ENCODE measurements at places on chromosomes 3 and 15.

DNA sequence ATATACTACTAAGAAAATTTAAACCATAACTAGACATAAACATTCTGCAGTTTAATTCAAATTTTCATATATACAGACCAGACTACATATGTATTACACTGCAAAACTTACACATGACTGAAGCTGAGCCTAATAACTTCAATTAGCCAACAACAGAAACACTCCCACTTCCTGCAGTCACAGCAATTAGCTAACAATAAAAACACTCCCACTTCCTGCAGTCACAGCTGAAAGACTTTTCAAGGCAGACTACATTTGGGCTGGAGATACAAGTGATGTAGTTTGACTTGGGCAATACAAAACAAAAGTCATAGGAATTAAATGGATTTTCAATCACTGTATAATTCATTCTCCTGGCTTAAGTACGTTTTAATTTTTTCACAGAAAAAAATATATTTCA lies 10.3 kb downstream of the TM2D3 start:
- no peak for DNase-seq

GRCh38 chr3:164918905-164919304 lies 159.4 kb downstream of the SI start:
- no peak for DNase-seq

DNA sequence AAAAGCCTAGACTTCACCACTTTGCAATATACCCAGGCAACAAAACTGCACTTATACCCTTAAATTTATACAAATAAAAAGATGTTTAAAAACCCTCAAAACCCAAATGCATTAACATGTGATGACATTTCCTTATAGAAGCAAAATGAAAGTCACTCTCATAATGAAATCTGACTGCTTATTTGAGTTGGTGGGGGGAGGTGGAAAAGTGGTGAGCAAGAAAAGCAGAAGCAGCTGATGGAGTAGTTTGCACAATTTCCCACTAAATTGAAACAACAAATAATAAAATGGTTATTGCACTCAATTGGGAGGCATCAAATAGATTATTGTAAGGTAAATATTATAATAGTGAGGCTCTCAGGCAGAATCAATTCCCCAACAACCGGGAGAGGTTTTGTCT lies 54.0 kb upstream of the GADL1 start:
- no peak for DNase-seq

DNA sequence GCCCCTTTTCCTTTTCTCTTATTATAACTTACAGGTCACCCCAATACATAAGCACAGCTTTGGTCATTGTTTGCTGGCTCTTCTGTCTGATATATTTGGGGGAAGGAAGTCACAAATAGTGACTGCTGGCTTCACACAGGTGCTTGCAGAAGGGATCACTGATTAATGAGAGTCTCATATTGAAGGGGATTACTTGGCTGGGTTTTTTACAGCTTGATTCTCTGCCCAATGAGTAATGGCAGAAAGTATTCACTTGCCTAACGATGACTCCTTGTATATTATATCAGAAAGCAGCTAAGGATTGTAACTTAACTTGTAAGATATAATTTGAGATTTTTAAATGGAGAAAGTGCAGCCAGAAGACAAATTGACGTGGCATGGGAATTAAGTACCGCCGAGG lies 119.3 kb upstream of the PFN2 start:
- no peak for DNase-seq

DNA sequence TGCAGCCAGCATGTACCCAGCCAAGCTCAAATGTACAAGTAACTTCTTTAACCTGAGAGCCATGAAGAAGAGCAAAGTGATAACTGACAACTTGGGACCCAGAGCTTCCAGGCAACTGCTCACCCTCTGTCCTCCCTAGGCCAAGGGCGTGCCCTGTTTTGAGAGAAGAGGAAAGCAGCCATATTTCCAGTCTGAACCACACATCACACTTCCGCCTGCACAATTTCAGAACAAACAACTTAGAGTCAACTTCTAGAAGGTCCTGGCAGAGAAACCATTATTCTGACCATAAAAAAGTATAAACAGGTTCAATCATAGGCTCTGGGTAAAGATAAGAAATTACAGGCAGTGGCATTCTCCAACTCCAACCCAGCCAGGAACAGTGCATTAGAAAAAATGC lies 50.1 kb downstream of the ITGB5 start:
- no peak for DNase-seq

GRCh38 chr3:51381333-51381705 lies 3.8 kb upstream of the MANF start:
- no peak for DNase-seq

- DNase-seq: no peak
Measured at GRCh38 chr3:111541911-111542483, at the start of gene CD96. TSS of gene CD96 (plus strand) at chr3:111542197. CDS start at chr3:111542249, 52 bp downstream.

DNA sequence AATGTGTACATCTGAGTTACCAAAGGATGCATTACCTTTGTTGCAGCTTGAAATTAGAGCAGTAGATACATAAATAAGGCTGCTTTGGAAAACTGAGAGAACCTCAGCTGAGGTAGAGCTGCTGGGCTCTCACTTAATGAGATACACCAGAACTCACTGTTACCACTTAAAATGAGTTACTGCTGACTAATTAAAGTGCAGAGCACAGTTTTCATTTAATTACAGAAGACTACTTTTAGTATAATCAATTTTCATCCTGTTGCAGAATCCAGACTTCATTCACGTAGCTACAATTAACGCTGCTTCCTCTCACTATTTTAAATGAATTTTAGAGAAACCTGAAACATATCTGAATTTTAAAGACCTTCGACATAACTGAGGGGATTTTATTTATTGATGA lies 169.5 kb downstream of the USP13 start:
- no peak for DNase-seq

DNA sequence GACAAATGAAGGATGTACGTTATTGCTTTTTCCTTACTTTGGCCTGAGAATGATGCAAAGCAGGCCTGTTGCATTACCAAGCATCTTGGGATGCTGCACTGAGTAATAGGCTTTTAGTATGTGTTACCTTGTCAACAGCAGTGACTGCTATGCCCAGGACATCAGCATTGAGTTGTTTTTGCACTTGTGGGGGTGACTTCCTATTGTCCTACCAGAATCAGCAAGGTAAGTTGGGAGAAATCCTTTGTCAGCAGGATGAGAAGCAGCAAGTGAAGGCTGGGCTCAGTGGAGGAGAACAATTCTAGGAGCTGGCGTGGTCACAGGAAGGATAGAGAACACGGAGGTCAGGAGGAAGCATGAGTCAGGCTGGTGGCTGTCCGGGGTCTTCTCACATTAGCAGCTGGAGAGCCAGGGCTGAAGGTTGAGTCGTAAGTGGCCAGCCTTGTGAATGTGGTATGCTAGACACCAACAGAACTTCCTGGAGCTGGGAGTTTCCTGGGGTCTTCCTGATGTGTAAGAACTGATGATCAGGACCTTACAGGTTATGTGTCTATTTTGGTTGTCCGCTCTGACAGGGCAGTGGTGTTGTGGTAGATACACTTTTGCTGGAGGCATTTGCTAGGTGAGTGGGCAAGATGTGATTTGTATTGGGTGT lies 142.7 kb downstream of the FNDC3B start:
- no peak for DNase-seq

GRCh38 chr3:194518652-194519051 lies 31.9 kb upstream of the ATP13A3 start:
- no peak for DNase-seq

DNA sequence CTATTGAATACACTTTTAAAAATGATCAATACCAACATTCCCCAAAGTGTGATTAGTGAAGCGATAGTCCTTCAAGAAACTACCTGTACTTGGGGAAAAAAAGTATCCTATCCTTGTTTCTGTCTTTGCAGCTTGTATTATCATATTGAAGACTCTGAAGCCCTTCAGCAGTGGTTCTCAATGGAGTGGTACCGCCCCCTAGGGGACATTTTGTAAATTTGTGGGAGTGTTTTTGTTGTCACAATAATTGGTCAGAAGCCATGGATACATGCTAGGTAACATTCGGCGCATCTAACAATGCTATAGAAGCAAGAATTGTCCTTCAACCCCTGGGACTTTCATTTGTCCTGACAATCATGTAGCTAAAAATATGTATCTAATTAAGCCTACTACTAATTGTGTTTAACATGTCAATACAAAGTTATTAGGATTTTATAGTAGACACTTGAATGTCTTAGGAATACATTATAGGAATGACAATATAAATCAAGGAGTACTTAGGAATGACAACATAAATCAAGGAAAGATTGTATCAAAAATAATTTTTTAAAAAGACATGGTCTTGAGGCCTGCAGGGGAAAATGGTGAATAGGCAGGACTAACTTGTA lies 53.7 kb downstream of the NMD3 start:
- no peak for DNase-seq

GRCh38 chr3:9224490-9224889 lies 25.0 kb downstream of the SRGAP3 start:
- DNase-seq: no peak

DNA sequence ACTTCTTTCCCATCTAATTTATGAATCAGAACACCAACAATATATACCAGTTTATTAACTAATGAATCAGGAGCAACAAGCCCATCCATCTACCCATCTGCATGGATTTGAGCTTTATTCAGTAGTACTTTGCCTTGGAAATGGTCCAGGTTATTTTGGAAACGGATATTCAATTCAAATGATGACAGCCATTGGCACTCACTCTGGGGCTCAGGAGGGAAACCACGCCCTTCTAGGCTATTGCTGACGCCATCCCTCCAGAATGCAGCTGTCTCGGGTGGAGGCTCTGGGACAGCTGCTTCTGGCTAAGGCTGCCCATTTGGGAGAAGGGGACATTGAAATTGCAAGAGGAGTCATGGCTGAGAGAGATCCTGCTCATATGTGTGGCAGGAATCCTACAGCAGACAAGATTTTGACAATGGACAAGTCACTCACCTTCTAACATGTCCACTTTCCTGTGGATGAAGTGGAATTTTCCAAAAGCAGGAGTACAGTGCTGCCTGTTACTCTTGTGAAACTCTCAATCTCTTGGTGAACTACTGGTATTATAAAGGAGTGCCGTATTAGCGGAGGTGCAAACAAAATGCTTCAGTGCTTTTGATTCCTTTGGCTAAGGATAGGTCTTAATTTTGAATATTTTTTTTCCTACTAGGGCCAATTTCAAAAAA lies 29.3 kb upstream of the TRAK1 start:
- DNase-seq: no peak

DNA sequence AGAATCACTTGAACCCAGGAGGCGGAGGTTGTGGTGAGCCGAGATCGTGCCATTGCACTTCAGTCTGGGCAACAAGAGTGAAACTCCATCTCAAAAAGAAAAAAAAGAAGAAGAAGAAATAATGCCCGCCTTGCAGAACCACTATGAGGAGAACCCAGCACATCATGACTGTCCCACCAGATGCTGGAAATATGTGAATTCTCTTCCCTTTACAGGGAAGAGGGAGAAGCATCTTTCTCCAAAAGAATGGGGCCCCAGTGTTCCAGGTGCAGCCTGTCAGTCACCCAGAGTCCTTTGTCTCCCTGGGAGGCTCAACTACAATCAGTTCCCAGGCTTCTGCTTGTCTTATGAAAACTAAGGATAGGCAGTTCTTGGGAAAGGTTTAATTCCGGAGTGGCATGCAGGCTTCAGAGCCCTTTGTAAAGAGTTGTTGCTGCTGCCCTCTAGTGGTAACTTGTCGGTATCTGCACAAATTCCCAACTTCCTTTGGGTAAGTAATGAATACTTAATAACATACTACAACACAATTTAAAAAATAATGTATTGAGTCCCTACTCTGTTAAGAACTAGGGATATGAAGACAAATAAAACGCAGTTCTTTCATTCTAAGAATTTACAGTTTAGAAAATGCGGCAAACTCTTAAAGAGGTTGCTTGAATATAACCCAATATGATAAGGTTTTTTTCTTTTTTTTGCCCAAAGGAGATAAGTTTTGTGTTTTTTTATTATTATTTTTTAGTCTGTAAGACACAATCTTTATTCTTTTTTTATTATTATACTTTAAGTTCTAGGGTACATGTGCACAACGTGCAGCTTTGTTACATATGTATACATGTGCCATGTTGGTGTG lies 18.6 kb upstream of the TICRR start:
- DNase-seq: peak; percentile 42

- no peak for DNase-seq
Measured at GRCh38 chr3:119628390-119628789, 30.7 kb downstream of the PLA1A start.

GRCh38 chr3:188090620-188091309 lies 63.2 kb upstream of the LPP start:
- DNase-seq: peak; percentile 91

GRCh38 chr15:71883447-71883846 lies 73.1 kb downstream of the NR2E3 start:
- no peak for DNase-seq

- DNase-seq: no peak
Measured at GRCh38 chr15:98651036-98651481, 2.7 kb downstream of the IGF1R start.

DNA sequence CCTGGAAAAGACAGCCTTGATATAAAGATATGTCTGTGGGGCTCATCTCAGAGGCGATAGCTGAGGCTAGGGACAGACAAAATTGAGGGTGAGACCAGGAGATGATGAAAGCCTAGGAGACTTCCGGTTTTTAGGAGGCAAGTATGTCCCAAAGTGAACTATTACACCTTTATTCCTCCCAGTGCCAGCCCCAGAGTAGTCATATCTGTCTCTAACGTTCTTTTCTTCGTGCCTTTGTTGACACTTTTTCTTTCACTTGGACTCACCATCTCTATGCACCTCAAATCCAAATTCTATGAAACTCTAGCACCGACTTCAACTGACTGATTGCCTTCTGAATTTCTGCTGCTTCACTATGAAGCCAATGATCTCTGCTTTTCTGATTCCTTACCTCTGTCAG lies 93.8 kb upstream of the RASGRP1 start:
- DNase-seq: no peak

GRCh38 chr3:105232553-105232952 lies 134.2 kb upstream of the ALCAM start:
- DNase-seq: no peak

DNA sequence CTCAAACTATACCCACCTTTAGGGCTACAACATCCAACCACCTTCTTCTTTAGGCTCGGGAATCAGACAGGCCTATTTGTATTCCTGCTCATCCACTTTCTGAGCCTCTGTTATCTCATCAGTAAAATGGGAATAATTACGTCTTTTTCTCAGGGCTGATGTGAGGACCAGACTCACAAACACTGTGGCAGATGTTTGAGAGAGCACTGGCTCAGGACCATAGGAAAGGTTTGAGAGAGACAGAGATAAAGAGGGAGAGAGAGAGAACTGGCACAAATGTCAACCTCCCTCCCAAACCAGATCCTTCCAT lies 4.8 kb upstream of the DAPK2 start:
- no peak for DNase-seq

DNA sequence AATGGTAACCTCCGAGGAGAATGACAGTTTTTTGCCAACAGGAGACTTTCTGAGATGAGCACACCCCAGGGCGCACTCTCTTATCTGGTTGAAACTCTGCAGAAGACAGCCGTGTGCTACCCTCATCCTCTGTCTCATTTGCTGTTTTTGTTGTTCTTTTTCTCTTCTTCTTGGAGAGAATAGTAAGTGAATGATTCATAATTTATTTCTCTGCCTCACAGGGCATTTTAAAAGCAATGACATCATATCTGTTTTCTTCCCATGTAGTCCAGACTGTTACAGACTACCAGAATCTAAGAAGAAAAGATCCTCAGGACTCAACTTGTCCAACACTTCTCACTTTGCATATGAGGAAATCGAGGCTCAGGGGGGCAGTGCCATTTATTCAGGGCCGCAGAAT lies 771.1 kb upstream of the GRM7 start:
- no peak for DNase-seq
